Stimulated activated naive CD8-positive, alpha-beta T cell treated with anti-CD3 and anti-CD28 coated beads, Interleukin-15, amount 100 ng/mL, for 72 hours (primary cell): ENCODE measurements at places on chromosomes 12 and 14.

DNA sequence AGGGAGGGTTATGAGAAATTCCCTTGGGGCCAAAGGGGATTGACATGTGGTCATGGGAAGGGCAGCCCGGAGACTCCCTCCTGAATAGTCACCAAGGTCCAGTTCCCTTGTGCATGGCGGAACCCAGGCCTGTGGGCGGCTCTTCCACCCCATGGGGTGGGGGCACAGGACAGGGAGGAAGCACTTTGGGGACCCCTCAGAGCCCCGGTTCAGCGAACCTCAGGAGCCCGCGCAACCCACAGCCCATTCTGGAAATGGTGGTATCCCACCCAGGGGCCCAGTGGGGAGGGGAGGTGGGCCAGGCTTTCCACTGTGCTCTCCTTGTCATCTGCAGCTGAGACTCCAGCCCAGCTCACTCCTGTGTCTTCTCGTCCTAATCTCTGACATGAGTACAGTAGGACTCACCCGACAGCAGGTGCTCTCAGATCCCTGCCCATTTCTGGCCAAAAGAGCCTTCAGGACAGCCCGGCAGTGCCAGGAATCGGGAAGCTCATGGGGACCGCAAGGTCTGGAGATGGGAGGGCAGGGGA lies 255.2 kb upstream of the SFSWAP start:
- DNase-seq = no peak

DNA sequence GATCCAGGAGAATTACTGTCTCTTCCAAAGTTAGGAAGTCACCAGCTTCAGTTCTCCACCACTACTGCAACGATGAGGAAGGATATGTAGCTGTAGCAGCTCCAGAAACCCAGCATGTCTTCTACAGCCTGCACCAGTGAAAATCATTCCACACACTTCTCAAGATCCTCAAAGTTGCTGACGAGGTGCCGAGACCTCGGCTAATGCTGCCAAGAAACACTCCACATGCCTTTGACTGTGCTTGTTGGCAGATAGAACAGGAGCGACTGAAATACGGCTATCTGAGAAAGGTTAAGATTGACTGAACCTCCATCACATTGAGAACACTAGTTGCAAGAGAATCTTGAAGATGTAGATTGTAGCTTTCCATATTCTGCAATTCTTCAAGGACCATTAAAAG lies 241.9 kb downstream of the PPFIA2 start:
- no peak for DNase-seq

GRCh38 chr12:124523071-124523470 lies 44.3 kb downstream of the NCOR2 start:
- DNase-seq = no peak

GRCh38 chr12:26711072-26711471 lies 121.9 kb downstream of the ITPR2 start:
- no peak for DNase-seq

DNA sequence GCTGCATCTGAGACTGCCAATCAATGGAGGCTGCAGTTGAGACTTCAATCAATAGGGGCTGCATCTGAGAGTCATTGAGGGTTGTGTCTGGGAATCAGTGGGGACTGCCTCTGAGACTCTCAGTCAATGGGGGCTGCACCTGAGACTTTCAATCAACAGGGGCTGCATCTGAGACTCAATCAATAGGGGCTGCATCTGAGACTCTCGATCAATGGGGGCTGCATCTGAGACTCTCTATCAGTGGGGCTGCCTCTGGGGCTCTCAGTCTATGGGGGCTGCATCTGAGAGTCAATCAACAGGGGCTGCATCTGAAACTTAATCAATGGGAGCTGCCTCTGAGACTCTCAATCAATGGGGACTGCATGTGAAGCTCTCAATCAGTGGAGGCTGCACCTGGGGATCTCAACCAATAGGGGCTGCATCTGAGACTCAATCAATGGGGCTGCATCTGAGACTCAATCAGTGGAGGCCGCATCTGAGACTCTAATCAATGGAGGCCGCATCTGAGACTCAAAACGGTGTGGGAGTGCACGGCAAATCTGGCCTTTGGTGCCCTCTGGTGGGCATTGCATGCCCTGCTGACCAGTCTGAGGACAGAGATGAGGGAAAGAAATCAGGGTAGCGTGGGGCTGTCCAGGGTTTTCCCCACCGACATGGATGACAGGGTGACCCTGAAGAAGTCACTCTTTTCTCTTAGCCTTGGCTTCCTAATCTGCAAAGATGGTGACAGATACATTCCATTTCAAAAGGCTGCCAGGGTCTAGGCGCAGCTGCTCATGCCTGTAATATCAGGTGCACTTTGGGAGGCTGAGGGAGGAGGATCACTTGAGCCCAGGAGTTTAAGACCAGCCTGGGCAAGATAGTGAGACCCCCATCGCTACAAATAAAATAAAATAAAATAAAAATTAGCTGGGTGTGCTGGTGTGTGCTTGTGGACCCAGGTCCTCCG lies 41.3 kb upstream of the EIF5 start:
- DNase-seq = peak; percentile 78

DNA sequence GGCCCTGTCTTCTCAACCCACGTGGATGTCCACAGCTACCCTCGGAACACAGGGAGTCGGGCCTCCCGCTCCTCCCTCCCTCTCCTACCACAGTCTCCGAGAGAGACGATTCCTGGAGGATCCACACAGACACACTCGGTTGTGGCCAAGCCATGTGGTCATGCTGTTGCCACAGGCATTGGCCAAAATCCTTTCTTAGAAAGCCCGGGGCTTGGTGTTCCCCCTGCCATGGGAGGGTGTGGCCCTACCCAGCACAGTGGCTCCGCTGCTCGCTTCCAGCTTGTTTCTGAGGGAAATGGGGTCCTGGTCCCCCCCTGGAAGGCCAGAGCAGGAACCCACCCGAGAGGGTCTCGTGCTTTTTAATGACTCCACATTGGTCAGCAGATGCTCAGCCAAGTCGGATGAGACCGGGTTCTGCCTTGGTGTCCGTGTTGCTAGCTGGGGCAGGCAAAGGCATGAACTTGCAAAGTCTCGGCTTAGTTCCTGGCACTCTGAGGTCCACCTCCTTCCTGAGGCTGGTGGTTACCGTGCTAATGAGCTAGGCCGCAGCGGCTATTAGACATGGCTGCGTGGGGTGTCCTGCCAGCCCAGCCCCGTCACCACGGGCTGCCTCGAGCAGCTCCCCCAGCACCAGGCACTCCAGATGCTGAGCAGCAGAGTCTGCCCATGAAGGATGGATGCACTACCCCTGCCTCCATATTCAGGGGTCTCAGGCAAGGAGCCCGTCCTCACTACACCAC lies 46.8 kb upstream of the MEG3 start:
- no peak for DNase-seq

DNA sequence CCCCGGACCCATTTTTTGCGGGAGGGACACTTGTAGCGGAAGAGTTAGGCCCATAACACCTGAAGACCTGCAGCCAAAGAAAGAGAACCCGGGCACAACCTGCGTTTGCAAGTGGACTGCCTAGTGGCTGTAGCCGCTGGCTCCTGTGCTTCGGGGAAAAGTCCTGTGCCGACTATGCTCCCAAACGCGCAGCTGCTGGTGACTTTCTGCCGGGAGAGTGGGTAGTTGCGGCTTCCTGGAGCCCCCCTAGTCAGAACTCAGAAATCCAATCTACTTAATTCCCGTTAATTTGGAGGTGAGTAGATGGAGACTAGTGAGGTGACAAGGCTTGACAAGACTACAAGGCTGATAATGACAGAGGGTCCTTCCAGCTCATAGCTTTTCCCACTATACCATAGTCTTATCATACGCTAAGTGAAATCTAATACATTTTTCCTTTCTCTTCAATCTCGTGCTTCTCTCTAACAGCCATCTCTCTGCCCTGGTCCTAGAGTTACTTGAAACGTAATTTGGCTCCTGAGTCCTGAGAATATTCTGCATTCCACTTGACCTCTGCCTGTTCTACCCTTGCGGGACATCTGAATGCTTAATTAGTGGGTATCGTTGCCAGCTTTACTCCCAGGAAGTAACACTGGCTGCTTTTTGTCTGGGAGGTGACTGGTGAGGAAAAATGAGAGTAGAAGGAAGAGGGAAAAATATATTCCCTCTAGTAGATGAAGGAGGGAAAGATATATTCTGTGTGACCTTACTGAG lies 556 bp downstream of the MTHFD1 start:
- no peak for DNase-seq

- DNase-seq = no peak
Observed at GRCh38 chr14:101286271-101287018, 274.9 kb upstream of the DIO3 start.

DNA sequence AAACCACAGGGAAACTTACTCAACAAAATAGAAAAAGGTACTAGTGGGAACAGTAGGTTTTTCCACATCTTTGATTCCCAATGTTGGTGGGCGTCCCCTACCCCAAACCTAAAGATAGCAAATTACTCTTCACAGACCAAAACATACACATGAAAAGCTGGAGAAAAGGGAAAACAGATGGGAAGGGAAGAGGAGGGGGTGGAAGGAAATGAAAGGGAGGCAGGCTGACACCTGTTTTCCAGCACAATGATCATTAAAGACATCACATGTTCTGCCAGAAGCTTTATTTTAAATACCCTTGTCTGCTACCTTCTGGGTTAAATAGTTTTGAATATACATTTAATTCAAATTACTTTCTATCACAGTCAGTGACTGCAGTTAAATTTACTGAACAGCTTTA lies 1617.9 kb upstream of the SEL1L start:
- no peak for DNase-seq

GRCh38 chr12:58342736-58343135 lies 401.4 kb downstream of the ATP23 start:
- no peak for DNase-seq

DNA sequence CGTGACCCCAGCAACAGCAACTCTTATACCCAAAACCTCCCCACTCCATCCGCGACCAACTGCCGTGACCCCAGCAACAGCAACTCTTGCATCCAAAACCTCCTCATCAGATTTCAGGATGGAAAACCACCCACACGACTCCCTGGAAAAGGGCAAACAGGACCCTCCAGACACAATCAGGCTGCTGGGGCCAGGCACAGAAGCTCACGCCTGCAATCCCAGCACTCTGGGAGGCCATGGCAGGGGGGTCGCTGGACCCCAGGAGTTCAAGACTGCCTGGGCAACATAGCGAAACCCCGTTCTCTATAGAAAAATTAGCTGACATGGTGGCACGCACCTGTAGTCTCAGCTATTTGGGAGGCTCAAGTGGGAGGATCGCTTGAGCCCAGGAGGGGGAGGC lies 19.7 kb downstream of the PGAM5 start:
- DNase-seq = no peak

DNA sequence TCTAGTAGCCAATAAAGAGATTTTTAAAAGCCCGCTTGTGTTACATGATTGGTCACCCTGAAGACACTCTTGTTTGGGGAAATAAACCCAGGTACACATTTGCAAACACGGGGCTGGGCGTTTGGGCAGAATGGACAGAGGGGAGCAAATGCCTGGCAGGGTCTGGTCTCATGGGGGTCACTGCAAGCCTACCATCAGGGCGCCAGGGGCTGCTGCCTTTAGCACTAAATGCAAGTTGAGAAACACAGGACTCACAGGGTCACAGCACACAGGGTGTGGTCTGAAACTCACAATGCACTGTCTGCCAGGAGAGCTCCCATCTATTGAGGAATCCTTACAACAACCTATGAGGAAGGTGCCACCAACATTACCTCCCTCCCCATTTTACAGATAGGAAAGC lies 62.6 kb downstream of the CHGA start:
- no peak for DNase-seq

DNA sequence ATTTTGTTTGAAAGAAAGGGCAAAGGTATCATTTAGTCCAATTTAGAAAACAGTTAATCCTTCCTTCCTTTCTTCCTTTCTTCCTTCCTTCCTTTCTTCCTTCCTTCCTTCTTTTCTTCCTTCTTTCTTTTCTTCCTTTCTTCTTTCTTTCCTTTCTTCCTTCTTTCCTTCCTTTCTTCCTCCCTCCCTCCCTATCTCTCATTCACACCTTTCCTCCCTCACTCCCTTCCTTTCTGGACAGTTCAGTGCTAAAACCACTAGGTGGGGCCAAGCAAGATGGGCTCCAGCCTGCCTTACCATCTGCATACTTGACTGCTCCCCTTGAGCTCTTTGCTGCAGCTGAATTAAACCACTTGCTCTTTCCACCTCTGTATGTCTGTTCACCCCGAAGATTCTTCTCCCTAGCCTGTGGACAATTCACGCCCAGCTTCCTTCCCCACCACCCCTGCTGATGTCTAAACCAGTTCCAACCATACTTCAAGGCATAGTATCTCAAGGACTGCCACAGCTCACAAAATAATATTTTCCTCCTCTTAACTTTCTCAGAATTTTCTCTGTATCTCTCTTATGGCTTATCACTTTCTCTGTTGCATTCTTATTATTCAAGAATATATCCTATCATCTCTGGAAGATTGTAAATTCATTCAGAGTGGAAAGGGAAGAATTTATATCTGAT lies 78.0 kb downstream of the DBX2 start:
- no peak for DNase-seq

DNA sequence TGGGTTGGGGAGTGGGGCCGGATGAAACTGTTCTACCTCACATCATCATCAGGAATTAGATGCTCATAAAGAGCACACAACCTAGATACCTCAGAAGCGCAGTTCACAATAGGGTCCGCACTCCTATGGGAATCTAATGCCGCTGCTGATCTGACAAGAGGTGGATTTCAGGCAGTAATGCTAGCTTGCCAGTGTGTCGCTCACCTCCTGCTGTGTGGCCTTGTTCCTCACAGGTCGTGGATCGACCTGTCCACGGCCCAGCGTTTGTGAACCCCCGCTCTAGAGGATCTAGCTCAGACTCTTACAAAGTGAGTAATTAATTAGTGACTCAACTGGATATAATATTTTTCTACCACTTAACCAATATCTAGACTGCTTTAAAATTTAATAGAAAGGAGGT lies 5.8 kb downstream of the PPP1R12A start:
- DNase-seq = no peak

- DNase-seq = no peak
Observed at GRCh38 chr14:46989566-46989965, 338.0 kb upstream of the RPL10L start.

GRCh38 chr14:57461777-57462320 lies 31.8 kb downstream of the CCDC198 start:
- DNase-seq = no peak

DNA sequence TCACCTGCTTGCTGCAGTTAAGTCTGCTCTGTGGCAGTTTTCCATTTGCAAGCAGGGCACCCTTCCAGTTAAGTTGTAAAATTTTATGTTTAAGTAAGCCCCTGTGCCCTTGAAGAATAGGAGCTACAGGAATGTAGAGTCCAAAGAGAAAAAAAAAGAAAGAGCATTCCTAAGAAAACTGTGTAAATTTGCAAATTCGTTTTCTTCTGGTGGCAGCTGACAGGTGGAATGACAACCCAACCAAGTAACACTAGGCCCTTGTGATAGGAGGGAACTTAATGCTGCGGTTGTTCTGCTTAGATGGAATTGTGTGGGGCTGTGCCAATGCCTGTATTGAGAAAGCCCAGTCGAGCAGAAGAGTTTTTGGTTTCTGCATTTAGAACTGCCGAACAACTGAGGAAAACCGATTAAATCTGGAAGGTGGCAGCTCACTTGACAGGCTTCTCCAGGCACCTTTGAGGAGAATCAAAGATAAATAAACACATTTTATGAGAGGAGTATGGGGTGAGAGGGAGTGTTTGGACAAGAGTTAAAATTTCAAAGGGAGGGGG lies 280.0 kb downstream of the RAD51B start:
- no peak for DNase-seq
